CD4-positive, alpha-beta memory T cell (primary cell): ENCODE measurements at places on chromosomes 16 and 17.

- H3K27me3 ChIP-seq, result no peaks in the 10 kb centered on the region
- H3K4me1 ChIP-seq, result peaks cover 5% of the 10 kb centered on the region
- DNase-seq, result no peak
- no peak overlapping the region for H3K27ac ChIP-seq
- H3K4me3 ChIP-seq, result no peak overlapping the region
- H3K36me3 ChIP-seq, result no peaks in the 10 kb centered on the region
Measured at GRCh38 chr17:49551221-49552069, 24.2 kb upstream of the NXPH3 start.

GRCh38 chr16:19829844-19830692 lies 54.6 kb downstream of the GPRC5B start:
- no peaks in the 10 kb centered on the region for H3K4me1 ChIP-seq
- DNase-seq, result no peak
- no peaks in the 10 kb centered on the region for H3K27me3 ChIP-seq
- H3K4me3 ChIP-seq, result no peak overlapping the region
- no peak overlapping the region for H3K27ac ChIP-seq

DNA sequence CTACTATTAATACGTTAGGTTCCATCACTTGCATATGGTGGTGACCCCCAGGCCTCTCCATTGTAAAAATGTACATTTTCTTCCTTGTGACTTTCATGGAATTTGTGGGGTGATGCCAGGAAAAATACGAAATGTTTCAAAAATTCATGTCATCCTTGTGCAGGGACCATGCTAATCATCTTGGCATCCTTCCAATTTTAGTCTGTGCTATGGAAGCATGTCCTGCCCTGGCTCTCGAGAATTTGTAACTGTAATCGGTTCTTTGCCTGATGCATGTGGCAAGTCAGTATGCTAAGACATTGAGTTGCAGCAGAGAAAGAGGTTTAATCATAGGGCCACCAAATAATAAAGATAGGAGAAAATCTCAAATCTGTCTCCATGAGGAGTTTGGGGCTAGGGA lies 14.3 kb upstream of the GINS3 start:
- H3K4me3 ChIP-seq, result no peak overlapping the region
- no peak overlapping the region for H3K27ac ChIP-seq
- H3K4me1 ChIP-seq, result no peaks in the 10 kb centered on the region
- H3K36me3 ChIP-seq, result no peaks in the 10 kb centered on the region

GRCh38 chr16:717450-718245 lies 2.7 kb downstream of the METRN start:
- no peak overlapping the region for H3K4me3 ChIP-seq
- no peaks in the 10 kb centered on the region for H3K27me3 ChIP-seq
- no peaks in the 10 kb centered on the region for H3K36me3 ChIP-seq
- DNase-seq, result no peak

DNA sequence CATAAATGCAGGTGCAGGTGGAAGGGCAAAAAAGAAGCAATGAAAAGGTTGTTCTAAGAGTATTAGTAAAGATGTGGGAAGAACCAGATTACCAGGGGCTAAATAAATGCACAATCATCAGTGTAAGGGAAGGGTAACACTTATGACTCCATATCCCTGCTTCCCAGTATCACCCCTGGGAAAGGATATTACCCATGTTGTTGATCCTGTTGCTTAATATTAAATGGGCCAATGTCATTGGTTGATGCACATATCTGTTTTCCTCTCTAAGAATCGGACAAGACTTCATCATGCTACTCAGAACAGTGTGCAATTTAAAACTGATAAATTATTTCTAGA lies 34.7 kb upstream of the ABCA6 start:
- no peaks in the 10 kb centered on the region for H3K36me3 ChIP-seq
- no peaks in the 10 kb centered on the region for H3K4me1 ChIP-seq
- no peak for DNase-seq
- no peaks in the 10 kb centered on the region for H3K27me3 ChIP-seq
- no peak overlapping the region for H3K4me3 ChIP-seq
- H3K27ac ChIP-seq, result no peak overlapping the region

- no peaks in the 10 kb centered on the region for H3K27me3 ChIP-seq
- H3K27ac ChIP-seq, result no peak overlapping the region
- H3K36me3 ChIP-seq, result no peaks in the 10 kb centered on the region
- no peak for DNase-seq
Measured at GRCh38 chr17:5044630-5045029, 9.4 kb upstream of the SLC52A1 start.

DNA sequence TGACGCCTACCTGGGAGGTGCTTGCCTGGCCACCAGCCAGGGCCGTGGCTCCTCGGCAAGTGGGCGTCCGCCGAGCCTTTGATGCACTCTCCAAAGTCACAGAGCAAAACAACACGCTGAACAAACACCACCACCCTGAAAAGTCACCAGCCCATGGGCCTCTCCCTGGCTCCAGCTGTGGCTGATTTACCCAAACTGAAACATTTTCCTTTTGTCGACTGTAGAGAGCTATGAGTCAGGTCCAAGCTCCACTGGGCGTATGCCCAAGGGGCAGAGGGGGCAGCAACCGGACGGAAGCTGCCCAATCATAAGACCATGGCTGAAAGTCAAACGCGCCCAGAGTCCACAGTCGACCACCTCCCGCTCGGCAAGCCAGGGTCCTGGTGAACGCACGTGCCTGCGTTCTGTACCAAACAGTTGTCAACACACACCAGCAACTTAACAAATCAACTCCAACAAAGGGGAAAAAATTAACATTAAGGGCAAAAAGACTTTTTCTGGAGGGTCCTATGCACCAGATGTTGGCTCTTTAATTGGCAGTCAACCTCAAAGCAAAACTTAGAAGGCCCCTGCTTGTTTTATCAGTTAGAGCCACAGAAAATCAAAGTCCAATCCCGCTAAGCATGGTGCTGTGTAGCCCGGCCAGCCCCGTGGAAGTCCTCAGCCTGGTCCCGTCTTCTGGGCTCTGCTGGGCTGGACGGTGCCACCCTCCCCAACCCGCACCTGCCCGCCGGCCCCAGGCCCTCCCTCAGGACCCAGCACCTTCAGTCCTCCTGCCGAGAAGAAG lies 47.3 kb downstream of the TBC1D16 start:
- no peaks in the 10 kb centered on the region for H3K27me3 ChIP-seq
- no peak overlapping the region for H3K4me3 ChIP-seq
- no peak for DNase-seq
- H3K36me3 ChIP-seq, result no peaks in the 10 kb centered on the region

GRCh38 chr16:64617836-64618476 lies 503.9 kb downstream of the CDH11 start:
- no peak overlapping the region for H3K27ac ChIP-seq
- H3K4me1 ChIP-seq, result no peaks in the 10 kb centered on the region

DNA sequence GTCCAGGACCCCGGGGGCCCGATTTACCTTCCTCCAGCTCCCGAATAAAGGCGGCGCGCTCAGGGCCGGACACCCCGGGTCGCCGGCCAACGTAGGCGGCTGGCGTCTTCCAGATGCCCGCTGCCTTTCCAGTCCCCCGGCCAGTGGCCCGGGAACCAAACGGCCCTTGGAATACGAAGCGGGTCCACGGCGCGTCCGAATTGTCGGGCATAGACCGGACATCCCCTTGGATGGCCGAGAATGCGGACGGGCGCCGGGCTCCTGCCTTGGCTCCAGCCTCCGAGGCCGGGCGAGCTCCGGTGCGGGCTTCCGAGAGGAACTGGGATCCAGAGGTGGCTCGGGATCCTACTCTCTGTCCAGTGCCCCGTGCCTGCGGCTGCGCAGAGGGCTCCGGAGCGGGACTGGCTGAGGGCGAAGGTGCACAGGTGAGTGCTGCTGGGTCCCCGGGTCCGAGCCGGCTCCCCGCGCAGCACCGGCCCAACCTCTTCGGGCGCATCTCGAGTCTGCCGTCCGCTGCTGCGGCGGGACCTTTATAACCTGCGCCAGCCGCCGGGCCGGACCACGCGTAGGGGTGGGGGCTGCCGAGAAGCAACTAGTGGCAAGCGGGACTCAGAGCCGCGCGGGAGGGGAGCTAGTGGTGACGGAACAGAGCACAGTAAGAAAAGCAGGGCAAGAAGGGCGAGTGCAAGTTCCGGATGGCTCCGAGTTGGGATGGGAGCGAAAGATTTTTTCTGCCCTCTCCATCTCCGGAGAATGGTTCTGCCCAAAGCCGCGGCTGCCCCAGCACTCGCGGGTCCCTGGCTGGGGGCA lies at the start of gene HAP1:
Gene HAP1, minus strand, starts transcription at position 505 of the 810 bp plus-strand sequence. Its CDS starts 9 bp downstream, at position 496.
- H3K4me3 ChIP-seq, result no peak within 1 kb of the TSS
- peaks cover 12% of the 10 kb centered on the region for H3K27me3 ChIP-seq
- no peaks in the 10 kb centered on the region for H3K36me3 ChIP-seq
- H3K4me1 ChIP-seq, result peaks cover 15% of the 10 kb centered on the region

DNA sequence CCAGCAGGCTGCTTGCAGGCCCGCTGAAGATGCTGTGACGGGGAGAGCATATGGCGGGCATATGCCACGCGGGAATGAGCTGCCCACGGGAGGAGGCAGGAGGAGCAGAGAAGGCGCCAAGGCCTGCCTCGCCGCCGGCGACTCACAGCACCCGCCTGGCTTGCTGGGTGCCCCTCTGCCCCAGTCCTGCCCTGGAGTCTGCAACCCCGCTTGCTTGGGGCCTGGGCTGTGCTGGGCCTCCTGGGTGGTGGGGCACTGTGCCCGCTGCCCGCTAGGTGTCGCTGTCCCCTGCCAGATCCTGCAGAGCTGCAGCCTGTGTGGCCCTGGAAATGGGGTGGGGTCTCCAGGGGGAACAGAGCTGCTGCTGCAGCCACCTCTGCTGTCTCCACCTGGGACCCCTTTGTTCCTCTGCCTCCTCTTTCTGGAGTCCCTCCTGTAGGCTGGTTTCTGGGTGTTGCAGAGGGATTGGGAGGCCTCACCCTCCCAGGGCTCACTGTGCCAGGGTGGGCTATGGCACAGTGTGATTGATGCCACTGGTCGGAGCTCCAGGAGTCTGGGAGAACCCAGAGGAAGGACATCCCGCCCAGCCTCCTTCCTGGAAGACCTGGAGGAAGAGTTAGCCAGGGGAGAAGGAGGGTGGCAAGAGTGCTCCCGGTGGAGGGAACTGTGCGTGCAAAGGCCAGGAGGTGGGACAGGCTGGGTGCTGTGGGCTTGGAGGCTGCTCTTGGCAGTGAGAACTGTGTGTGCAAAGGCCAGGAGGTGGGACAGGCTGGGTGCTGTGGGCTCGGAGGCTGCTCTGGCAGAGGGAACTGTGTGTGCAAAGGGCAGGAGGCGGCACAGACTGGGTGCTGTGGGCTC lies 141.0 kb upstream of the CIBAR2 start:
- DNase-seq, result peak; percentile 52
- no peaks in the 10 kb centered on the region for H3K36me3 ChIP-seq
- no peaks in the 10 kb centered on the region for H3K4me1 ChIP-seq
- no peak overlapping the region for H3K27ac ChIP-seq

DNA sequence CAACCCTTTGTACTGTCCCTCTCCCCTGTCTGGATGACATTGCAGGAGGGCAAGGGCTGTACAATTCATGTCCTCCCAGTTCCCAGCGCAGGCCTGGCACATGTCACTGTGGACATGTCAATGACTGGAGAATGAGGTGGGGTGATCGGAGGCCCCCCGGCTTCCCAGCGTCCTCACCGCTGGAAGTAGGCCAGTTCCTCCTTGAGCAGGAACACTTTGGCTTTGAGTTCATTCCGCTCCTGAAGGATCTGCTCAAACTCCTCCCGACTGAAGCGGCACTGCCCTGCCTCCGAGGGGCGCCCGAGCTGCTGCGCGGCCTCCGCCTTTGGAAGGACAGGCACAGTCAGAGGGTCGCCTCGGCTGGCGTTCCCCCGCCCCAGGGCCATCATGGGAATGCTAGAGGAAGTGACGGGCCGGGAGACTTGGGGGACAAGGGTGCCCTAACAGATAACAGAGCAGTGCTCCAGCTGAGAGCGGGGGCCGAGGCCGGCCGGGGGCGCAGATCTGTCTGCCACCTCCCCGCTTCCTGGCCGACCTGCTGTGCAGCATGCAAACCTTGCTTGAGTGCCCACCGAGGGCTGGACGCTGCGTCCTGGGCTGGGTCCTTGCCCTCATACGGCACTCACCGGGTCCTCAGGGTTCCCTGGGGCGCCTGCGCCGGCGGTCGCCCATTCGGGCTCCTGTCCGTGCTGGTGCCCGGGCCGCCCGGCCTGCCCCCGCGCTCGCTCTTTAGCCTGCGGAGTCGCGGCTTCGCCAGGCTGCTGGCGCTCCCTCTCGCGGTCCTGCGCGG lies 1.3 kb downstream of the RILP start:
- H3K27me3 ChIP-seq, result no peaks in the 10 kb centered on the region
- H3K4me1 ChIP-seq, result peaks cover 28% of the 10 kb centered on the region
- H3K36me3 ChIP-seq, result peaks cover 28% of the 10 kb centered on the region
- H3K27ac ChIP-seq, result peak overlapping the region; percentile 42
- peak overlapping the region; percentile 63 for H3K4me3 ChIP-seq

GRCh38 chr16:56324406-56324805 lies 100.9 kb downstream of the AMFR start:
- no peak for DNase-seq
- no peak overlapping the region for H3K27ac ChIP-seq
- no peaks in the 10 kb centered on the region for H3K27me3 ChIP-seq
- no peak overlapping the region for H3K4me3 ChIP-seq
- H3K36me3 ChIP-seq, result no peaks in the 10 kb centered on the region

DNA sequence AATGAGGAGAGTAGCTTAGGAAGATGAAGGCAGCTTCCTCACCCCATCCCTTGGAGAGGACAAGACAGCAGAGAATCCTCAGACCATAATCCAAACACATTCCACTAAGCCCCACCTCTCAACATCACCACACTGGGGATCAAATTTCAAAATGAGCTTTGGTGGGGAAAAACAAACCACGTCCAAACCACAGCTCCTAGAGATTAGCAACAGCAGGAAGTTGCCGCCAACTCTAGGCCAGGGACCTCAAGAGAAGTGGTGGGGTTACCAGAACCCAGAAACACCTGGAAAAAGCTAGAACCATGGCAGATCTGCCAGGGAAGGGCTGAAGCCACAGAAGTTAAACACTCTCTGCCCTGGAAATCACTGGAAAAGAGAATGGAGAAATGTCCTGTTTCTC lies 571.6 kb downstream of the HS3ST4 start:
- H3K36me3 ChIP-seq, result no peaks in the 10 kb centered on the region
- H3K27me3 ChIP-seq, result no peaks in the 10 kb centered on the region
- DNase-seq, result no peak
- no peaks in the 10 kb centered on the region for H3K4me1 ChIP-seq
- no peak overlapping the region for H3K27ac ChIP-seq

DNA sequence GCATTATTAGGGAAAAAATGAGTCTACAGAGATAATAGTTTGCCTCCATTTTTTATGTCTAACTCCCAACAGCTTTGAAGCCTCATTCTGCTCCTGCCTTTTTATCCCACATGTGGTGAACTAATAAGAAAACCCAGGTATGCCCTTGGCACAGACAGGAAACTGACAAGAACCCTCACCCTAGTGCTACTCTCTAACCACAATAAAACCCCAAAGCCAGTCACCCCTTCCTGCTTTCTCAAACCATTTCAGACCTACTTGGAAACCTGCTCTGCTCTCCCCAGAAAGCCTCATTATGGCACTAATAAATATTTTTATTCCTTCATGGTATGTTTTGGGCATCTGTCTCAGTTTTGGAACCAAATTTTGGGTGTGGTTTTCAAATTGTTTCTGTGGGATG lies 3.9 kb upstream of the MARVELD3 start:
- H3K4me1 ChIP-seq, result peaks cover 20% of the 10 kb centered on the region
- peak; percentile 12 for DNase-seq
- H3K27me3 ChIP-seq, result no peaks in the 10 kb centered on the region
- H3K27ac ChIP-seq, result no peak overlapping the region
- H3K4me3 ChIP-seq, result no peak overlapping the region
